ENCODE measurements at places on chromosomes 5 and 9.

GRCh38 chr5:89584339-89584956, 701.5 kb upstream of the MEF2C start:
- no peaks in the 10 kb centered on the region for H3K36me3 ChIP-seq
- no peak for DNase-seq
- peaks cover 10% of the 10 kb centered on the region for H3K4me1 ChIP-seq

GRCh38 chr5:160036884-160037283, 27.9 kb downstream of the TTC1 start:
- H3K27me3 ChIP-seq, result no peaks in the 10 kb centered on the region
- no peaks in the 10 kb centered on the region for H3K4me1 ChIP-seq
- no peak for DNase-seq
- H3K36me3 ChIP-seq, result peaks cover 6% of the 10 kb centered on the region

DNA sequence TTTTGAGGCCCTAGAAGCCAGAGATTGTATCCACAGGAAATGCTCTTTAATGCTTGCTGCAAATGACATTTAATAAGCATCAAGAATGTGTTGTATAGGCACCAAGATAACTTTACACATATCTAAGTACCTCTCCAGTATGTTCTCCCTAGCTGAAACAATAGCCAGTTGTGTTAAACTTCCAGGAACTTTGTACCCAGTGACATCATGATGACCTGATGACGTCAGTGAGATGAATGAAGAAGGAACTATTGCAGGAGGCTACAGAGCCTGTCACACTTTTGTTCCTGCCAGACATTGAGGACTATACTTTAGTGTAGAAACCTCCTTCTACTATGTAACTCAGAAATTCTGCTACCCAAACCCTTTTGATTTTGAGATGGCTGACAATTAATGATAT, 129.8 kb downstream of the CD180 start:
- no peak for DNase-seq
- H3K4me1 ChIP-seq, result no peaks in the 10 kb centered on the region
- no peak overlapping the region for H3K27ac ChIP-seq
- no peaks in the 10 kb centered on the region for H3K36me3 ChIP-seq
- H3K27me3 ChIP-seq, result no peaks in the 10 kb centered on the region

DNA sequence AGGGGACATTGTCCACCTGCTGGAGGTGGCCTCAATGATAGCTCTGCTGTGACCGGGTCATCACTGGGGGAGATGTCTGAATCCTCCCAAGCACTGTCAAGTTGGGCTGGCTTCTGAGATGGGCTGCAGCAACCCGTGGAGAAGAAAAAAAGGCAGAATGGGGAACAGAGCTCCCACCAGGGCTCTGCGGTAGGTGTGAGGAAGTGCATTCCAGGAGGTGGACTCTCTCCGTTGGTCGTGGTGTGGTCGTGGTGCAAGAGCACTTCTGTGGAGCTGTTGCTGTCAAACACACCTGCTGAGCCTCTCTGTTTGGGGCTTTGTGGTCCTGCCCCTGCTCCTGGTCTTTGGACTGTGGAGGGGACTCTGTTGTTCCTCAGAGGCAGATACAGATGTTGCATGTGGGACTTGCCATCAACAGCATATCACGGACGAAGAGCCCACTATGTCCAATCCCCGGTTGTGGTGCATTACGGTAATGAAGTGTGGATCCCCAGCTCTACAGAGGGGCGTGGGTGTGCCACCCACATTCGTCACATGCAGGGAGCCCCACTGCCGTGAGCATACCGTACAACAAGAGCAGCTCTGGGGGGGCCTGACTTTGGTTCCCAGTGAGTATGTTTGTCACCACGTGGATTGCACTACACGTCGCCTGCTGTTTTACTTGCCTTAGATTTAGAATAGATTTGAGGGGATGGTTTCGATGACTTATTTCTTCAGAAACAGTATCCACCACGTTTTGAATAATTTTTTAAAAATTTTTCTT, 36.0 kb upstream of the PITX1 start:
- no peak overlapping the region for H3K27ac ChIP-seq
- H3K4me3 ChIP-seq, result no peak overlapping the region
- H3K36me3 ChIP-seq, result no peaks in the 10 kb centered on the region
- no peak for DNase-seq
- H3K4me1 ChIP-seq, result no peaks in the 10 kb centered on the region

- H3K4me3 ChIP-seq, result no peak overlapping the region
- H3K4me1 ChIP-seq, result no peaks in the 10 kb centered on the region
- DNase-seq, result no peak
- no peaks in the 10 kb centered on the region for H3K27me3 ChIP-seq
- no peaks in the 10 kb centered on the region for H3K36me3 ChIP-seq
These were observed 364.7 kb upstream of the IRX1 start for GRCh38 chr5:3230941-3231340.

- H3K36me3 ChIP-seq, result peaks cover 8% of the 10 kb centered on the region
- H3K4me3 ChIP-seq, result no peak overlapping the region
- H3K27me3 ChIP-seq, result no peaks in the 10 kb centered on the region
- H3K27ac ChIP-seq, result no peak overlapping the region
These were observed 15.1 kb downstream of the IRF1 start for GRCh38 chr5:132475497-132475882.

- H3K27ac ChIP-seq, result no peak overlapping the region
- no peak overlapping the region for H3K4me3 ChIP-seq
- no peak for DNase-seq
- no peaks in the 10 kb centered on the region for H3K27me3 ChIP-seq
- H3K4me1 ChIP-seq, result peaks cover 5% of the 10 kb centered on the region
These were observed 121.6 kb downstream of the WNK2 start for GRCh38 chr9:93305497-93306020.

DNA sequence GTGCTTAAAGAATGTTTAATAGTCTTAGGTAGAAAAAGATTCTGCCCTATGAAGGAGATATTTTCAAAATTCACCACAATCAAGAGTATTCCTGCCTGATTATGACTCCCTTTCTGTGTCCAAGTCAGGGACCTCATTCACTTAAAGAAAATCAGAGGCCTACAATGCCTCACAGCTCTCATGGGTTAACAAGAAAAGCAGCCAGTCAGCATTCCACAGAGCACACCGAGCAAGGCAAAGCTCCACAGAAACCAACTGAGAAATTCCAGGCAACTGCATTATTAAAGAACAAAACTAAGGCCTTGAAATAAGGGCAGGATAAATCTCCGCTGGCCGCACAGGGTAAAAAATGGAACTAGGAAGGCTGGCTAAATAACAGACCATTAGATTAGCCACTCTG, 161.1 kb downstream of the TARS1 start:
- H3K4me3 ChIP-seq, result no peak overlapping the region
- H3K4me1 ChIP-seq, result no peaks in the 10 kb centered on the region
- no peak for DNase-seq
- H3K27me3 ChIP-seq, result no peaks in the 10 kb centered on the region

- H3K27ac ChIP-seq, result no peak overlapping the region
- no peaks in the 10 kb centered on the region for H3K36me3 ChIP-seq
- H3K4me1 ChIP-seq, result no peaks in the 10 kb centered on the region
- H3K27me3 ChIP-seq, result no peaks in the 10 kb centered on the region
- DNase-seq, result no peak
- H3K4me3 ChIP-seq, result no peak overlapping the region
These were observed 103.7 kb downstream of the ATPSCKMT start for GRCh38 chr5:10145923-10146401.

GRCh38 chr9:36165826-36166167, 3.4 kb upstream of the CCIN start:
- no peak overlapping the region for H3K4me3 ChIP-seq
- no peak overlapping the region for H3K27ac ChIP-seq
- H3K27me3 ChIP-seq, result no peaks in the 10 kb centered on the region
- no peaks in the 10 kb centered on the region for H3K36me3 ChIP-seq

DNA sequence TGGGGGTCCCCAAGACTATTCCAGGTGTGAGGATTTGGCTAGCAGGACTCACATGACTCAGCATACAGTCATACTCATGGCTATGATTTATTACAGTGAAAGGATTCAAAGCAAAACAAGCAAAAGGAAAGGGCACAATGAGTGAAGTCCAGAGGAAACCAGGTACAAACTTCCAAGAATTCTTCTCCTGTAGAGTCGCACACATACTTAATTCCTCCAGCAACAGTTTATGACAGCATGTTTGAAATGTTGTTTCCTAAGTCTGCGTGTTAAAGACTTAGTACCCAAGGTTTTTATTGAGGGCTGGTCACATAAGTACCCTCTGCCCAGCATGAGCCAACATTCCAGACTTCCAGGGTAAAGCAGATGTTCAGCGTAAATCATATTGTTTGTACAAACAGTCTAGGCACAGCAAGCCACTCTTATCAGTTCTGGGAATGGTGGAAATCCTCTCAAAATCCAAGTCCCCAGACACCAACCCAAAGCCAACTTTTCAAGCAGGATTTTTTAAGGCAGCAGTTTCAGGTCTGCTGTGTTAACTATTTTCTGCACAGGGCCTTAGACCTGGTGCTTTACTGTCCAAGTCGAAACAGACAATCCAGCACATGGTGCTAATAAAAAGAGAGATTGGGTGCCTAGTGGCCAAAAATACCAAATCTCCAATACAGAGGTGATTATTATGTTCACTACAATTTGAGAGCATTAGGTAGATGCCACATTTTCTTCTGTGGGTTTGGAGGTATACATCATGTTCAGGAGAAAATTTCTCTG, 18.6 kb upstream of the RICTOR start:
- no peak for DNase-seq
- H3K27ac ChIP-seq, result no peak overlapping the region
- no peaks in the 10 kb centered on the region for H3K27me3 ChIP-seq
- H3K36me3 ChIP-seq, result no peaks in the 10 kb centered on the region
- H3K4me3 ChIP-seq, result no peak overlapping the region
- H3K4me1 ChIP-seq, result no peaks in the 10 kb centered on the region

DNA sequence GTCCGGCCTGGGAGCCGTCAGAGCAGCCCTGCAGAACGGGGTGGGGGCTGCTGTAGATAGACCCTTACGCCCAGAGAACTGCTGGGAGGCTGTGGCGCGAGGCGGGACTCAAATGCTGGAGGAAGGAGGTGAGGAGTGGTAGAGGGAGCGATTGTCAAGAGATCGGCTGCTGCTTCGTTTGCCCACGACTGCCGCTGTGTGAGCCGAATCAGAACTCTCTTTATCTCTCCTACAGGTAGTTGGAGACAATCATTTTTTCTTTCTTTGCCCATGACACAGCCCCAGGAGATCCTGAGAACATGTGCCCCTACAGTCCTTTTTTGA, 456 bp downstream of the ZNF79 start:
- no peaks in the 10 kb centered on the region for H3K27me3 ChIP-seq
- peaks cover 24% of the 10 kb centered on the region for H3K4me1 ChIP-seq
- H3K4me3 ChIP-seq, result peak overlapping the region; percentile 84
- H3K27ac ChIP-seq, result peak overlapping the region; percentile 56
- H3K36me3 ChIP-seq, result peaks cover 8% of the 10 kb centered on the region

DNA sequence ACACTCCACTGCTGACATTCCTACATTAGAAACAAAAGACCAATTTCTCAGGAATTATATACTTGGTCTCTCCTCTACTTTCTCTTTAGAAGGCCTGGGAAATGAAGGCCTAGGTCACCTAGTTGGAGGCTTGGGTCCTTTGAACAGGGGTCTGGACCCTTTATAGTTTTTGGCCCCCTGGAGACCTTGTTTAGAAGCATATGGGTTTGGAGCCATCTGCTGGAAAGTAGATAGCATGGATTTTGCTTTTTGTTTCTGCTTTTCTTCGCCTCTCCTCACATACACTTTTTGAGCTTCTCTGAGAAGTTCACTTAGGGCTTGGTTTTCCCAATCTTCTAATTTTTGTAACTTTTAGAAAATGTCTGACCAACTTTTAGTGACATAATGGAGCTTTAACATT, 67.1 kb upstream of the CDK20 start:
- peaks cover 3% of the 10 kb centered on the region for H3K27me3 ChIP-seq
- no peak overlapping the region for H3K4me3 ChIP-seq
- no peaks in the 10 kb centered on the region for H3K36me3 ChIP-seq
- no peak for DNase-seq
- H3K4me1 ChIP-seq, result no peaks in the 10 kb centered on the region

DNA sequence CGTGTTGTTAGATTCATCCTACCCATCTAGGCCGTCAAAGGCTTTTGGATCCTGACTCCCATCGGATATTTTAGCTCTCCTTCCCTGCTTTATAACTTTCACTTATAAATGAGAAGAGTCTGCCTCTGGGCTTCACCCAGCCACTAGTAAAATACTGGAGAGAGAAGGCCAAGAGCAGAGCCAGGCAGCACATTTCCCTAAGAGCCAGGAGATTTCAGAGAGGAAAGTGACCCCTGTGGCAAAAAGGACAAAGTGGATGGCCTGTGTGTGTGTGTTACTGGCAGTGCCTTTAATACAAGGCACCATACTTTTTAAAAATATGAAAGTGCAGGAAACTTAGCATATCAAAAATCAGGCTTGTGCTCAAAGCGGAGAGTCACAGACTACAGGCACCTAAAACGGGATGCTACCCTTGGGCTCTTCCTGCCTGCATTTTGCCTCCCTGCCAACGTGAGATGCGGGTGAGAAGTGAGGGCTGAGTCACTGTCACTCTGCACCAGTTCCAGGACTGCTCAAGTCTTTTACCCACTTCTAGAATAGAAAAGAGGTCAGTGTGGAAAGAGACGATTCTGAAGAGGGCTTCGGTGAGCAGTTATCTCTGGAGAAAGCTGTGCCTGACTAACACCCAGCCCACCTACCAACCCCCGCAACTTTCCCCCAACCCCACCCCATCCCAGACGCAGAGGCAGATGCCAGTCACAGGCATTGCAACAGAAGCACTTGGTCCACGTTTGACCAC, 15.9 kb downstream of the NFIL3 start:
- no peak for DNase-seq
- no peak overlapping the region for H3K4me3 ChIP-seq
- peaks cover 17% of the 10 kb centered on the region for H3K4me1 ChIP-seq
- H3K36me3 ChIP-seq, result peaks cover 9% of the 10 kb centered on the region
